ENCODE measurements at places on chromosomes 7 and 10.

GRCh38 chr10:128044961-128045832 is 81.0 kb downstream of the MKI67 start:
- no peak for DNase-seq

DNA sequence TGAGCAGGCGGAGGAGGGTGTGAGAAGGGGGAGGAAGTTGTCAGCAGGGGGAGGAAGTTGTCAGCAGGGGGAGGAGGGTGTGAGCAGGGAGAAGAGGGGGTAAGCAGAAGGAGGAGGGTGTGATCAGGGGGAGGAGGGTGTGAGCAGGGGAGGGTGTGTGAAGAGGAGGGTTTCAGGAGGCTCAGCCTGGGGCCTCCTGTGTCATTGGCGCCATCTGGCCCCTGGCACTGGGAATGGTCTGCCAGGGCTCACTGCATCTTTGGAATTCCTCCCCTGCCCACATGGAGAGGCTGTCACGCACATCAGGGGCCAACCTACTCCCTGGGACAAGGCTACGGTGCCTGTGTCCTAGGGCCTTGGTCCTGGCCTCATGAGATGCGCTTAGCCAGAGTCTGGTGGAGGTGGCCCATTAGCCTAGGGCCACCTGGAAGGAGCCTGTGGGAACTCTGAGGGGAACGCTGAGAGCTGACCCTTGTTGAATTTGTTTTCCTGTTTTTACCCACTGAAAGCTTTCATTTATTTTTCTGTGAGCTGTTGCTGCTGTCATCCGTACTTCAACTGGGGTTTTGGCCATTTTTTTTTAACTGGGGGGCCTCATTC is 18.0 kb downstream of the CAMK2B start:
- no peak for DNase-seq

DNA sequence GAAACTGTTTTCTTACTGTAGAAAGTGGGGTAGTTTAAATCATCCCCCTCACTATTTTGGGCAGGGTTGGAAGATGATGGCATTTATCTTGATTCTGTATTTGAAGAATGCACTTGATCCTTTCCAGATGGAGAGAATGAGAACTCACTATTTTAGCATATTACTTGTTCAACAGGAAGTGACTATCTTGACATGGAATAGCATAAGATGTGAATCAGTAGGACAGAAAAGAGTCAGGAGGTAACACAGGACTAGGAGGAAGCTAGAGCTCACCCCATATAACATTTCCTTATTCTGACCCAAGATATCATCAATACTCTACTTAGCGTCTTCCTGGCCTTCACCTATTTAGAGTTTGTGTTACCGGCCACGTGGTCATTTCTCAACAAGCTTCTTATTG is 400.2 kb downstream of the PHTF2 start:
- DNase-seq: no peak

- no peak for DNase-seq
These were observed 82.9 kb downstream of the ELFN1 start for GRCh38 chr7:1752771-1753563.

DNA sequence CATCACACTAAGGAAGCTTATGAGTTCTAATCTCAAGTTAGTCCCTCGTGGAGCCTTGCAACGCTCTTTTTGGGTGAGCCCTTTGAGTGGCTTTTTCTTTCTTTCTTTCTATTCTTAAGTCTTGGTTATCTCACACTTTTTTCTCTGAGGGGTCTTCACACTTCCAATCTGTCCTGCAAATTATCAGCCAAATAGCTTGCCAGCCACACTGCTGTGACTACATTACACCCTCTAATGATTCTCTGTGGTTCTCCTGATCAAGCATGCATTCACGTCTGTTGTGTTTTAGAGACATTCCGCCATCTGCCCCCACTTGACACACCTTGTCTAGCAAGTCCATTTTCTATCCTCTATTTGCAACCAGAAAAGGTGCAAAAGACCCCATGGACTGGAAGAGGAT is 340.2 kb downstream of the THSD7A start:
- no peak for DNase-seq

GRCh38 chr7:130145424-130146100 is 59.6 kb downstream of the TMEM209 start:
- DNase-seq: peak; percentile 16

- DNase-seq: no peak
These were observed 1.2 kb downstream of the HSPA14 start for GRCh38 chr10:14839305-14839695.

DNA sequence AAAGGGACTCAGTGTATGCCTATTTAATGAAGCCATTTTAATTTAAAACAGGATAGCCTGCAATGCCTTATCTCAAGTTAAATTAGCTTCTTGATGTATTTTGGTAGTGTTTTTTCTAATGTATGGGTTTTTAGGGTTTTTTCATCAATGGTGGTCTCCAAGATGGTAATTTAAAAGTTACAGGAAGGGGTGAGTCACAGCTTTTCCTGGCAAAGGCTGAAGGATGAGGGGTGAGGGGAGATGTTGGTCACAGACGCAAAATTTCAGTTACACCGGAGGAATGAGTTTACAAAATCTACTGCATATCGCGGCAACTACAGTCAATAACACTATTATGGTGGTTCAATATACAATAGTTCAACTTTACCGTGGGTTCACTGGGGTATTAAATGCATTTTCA is 31.6 kb downstream of the CCDC3 start:
- DNase-seq: no peak

- DNase-seq: no peak
These were observed 134.3 kb upstream of the VWC2 start for GRCh38 chr7:49639068-49639593.

GRCh38 chr7:140541176-140541512 is 61.8 kb upstream of the MKRN1 start:
- DNase-seq: no peak

DNA sequence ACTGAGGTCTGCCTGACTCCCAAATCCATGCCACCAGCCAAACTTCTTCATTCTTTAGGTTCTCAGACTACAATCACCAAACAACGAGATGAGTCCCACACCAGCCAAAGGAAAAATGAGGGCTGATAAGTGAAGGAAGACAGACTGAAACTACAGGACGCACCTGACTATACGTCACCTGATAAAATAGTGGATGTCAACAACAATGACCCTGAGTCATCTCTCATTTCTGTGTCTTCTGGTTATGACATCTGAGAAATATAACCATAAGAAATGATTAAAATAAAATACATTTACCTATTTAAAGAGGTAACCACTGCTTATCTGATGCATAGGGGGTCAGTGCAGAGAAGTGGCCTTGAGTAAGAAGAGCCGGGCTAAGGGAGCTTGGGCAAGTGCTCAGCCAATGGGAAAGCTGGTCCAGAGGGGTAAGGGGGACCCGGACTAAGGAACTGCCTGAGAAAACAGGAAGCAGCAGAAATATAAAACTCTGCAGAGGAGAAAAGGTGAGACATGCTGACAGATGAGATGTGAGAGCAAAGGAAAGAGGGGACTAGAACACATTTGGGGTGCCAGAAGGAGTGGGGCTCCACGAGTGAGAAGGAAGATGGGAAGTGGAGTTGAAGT is 51.8 kb downstream of the HIPK2 start:
- DNase-seq: no peak

GRCh38 chr7:23468526-23469149 is 1.7 kb downstream of the IGF2BP3 start:
- no peak for DNase-seq

DNA sequence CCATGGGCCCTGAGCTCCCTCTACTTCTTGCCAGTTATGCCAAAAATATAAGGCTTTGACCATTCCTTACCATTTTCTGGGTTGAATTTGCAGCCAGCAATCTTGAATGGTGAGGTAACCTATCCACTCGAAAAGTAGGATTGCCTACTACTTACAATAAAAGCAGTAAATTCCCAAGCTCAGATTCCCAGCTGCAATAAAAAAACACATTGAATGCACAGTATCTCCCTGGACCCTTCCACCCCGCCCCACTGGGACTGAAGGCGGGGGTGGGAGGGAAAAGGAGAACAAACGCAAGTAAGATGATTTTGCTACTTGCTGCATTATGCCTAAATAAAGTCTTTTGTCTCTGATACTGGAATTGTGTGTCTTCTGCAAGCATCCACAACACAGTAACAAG is 301.9 kb downstream of the HGF start:
- DNase-seq: no peak

GRCh38 chr10:78255796-78256638 is 222.4 kb downstream of the RPS24 start:
- DNase-seq: no peak

DNA sequence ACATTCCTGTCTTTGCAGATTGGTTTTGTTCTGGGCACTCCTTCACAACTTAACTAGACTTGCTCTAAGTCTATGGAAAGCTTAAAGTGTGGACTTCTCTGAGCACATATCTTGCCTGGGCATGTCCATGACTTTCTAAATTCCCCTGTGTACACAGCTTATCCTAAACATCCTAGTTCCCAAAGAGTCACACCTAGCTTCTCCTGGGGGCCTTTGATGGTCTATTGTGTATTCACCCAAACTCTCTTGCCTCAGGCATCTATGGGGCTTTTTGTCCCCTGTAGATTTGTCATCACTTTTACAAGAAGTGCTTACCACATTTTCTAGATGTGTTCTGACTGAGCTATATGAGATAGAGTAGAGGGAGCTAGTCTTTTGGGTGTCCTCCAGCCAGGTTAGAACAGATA is 12.2 kb upstream of the ZNF488 start:
- DNase-seq: no peak

DNA sequence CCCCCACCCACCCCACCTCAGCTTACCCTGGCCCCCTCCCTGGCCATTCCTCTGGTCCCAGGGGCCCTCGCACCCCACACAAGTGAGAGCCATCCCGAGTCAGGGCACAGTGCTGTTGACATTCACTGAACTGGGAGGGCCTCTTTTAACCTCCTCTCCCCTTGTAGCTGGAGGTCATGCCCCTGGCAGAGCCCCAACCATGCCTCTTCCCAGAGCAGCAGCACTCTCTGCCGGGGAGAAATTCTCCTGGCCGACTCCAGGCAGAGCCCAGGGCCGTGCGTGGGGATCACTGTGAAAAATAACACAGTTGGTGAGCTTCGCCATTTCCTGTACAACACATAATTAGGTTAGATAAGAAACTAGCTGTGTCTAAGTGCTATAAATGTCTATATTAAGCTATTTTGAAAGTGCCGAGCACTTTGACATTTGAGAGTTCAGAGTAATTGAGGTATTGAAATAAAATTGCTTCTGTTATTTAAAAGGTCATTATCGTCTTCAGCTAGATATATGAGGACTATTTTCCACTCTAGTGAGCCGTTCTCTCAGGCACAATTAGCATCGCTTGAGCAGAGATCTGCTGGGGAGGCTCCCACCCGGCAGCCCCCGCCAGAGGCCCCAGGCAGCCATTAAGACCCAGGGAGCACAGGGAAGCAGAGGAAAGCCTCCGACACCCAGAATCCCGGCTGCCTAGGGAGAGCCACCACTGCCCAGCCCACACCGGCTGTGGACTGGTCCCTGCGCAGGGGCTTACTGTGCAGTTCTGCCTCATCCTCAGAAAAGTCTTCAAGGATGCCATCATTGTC is 62.4 kb upstream of the LRRC18 start:
- no peak for DNase-seq

- DNase-seq: no peak
These were observed 1252.2 kb downstream of the REEP3 start for GRCh38 chr10:64773357-64773756.

- no peak for DNase-seq
These were observed 40.2 kb downstream of the ASB13 start for GRCh38 chr10:5625992-5626777.

DNA sequence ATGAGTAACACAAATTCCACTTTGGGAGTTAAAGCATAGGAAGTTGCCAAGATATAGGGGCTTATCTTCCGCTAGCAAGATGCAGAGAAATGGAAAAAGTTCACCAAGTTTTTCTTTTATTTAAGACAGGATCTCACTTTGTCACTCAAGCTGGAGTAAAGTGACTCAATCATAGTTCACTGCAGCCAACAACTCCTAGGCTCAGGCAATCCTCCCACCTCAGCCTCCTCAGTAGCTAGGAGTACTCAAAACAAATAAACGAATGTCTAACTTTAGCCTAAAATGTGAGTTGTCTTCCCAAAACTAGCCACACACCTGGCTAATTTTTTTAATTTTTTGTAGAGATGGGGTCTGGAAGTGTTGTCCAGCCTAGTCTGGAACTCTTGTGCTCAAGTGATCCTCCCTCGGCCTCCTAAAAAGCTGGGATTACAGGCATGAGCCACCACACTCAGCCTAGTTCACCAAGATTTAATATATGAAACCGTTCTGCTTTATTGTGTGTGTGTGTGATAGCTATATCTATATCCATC is 9.9 kb downstream of the VIM start:
- DNase-seq: peak; percentile 44

DNA sequence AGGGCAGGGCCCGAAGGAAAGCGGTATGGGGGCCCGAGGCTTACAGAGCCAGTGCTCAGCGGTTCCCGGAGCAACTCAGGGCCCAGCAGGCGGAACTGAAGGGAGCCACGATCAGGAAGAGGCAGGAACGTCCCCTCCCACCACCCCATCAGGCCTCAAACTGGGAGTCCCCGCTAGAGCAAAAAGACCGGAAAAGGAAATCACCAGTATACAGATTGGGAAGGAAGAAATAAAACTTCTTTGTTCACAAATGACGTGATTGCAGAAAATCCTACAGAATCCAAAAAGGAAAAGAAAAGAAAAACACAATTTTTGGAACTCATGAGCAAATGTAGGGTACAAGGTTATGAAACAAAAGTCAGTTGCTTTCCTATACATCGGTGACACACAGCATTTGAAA is 21.6 kb upstream of the ZFAND2A start:
- DNase-seq: no peak

Measured in CD4-positive, alpha-beta T cell treated with Interleukin-10 for 1 hour (primary cell).